ENCODE measurements at places on chromosomes 2 and 18. TPM values are rescaled to one million over a fixed set of nuclear protein-coding genes. Genes with fewer than 3 reads are reported as not detected.

C2orf66 gene
- 0.34 TPM for total RNA-seq

CTAGE1 gene
- not detected for total RNA-seq

GATA6 gene
- 0.42 TPM for total RNA-seq

DSC2 gene
- 31.4 TPM for total RNA-seq

R3HDM1 gene
- total RNA-seq, result 57.7 TPM

MYCN gene
- total RNA-seq, result 43.8 TPM

EHBP1 gene
- 63.4 TPM for total RNA-seq

CD8B2 gene
- not detected for total RNA-seq

ZNF804A gene
- total RNA-seq, result 23.1 TPM

RUFY4 gene
- total RNA-seq, result not detected

IL1RN gene
- not detected for total RNA-seq

- no peak for DNase-seq
Measured at GRCh38 chr2:66447677-66448076, 12.8 kb downstream of the MEIS1 start.

DNA sequence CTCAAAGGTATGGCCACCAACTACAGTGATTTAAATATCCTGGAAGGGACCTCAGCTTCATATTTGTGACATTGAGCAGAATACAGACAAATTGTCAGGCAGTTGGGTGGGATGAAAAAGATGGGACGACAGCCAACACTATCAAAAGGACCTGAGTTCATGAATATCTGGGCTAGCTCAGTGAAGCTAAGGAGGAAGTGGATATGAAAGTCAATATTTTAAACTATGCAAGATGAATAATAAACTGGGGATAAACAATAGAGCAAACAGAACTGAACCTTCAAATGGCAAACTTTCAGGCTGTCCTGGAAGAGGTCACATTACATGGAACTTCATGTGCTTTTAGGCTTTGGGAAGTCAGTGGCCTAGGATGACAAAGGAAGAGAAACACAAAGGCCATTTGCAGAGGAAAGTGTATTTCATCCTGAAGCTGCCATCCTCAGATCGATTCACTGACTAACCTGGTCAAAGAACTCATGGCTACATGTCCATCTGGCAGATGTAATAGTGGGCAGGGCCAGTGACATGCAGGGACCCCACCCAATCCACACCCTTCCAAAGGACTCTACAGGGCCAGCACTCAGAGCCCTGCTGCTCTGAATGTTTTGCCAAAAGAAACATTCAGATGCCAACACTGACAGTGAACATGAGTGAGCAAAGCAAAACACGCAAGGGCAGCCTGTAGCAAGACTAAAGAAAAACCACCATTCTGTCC, 175.7 kb downstream of the ETAA1 start:
- DNase-seq, result no peak

DNA sequence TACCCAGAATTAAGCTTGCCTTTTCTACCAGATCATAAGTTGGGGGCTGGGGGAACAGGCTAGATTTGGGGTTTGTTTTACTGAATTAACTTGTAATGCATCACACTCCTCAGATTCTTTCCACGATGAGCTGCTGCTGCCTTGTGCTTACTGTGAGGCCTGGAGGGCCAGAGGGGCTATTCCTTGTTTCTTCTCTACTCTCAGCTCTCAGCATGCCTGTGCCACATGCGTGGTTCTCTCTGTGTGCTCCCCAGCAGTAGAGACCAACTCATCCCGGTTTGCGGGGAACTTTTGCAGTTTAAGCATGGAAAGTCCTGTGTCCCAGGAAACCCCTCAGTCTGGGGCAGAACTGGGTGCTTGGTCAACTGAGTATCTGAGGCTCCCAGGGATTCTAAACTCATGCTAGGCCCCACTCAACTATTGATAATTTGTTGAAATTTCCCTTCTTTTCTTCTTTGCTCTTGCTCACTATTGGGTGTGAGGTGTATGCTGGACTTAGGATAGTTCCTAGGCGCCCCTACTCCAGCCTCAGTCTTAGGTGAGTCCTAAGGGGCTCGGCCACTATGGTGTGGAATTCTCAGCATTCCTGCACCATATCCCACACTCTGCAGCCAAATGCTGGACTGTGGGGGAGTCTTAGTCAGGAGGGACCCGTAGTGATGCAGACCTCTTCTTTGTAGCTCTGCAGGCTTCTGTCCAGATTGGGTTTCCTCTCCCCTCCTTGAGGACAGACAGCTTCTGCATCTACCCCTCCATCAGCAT, 63.1 kb downstream of the SRD5A2 start:
- no peak for DNase-seq

GRCh38 chr2:177636672-177637071, 244.1 kb downstream of the AGPS start:
- no peak for DNase-seq

DNA sequence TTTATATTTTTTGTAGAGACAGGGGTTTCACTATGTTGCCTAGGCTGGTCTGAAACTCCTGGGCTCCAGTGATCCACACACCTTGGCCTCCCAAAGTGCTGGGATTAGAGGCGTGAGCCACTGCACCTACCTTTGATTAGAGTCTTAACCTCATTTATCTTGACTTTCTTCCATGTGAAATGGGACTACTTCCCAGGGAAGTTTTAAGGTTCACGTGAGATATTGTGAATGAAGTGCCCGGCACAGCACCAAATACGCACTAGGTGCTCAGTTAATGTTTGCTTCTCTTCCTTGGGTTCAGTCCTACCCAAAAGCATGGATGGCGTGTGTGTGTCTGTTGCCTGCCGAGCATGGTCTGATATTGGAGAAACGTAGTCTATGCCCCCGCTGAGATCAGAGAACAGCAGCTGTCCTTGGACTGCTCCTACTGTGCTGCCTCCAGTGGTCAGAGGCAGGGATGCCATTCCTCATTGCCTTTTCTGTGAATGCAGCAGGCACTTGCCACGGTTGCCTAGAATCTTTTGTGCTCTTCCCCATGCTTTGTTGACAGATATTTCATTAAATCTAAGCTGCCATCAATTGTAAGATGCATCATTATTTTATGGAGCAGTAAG, 12.3 kb upstream of the TFCP2L1 start:
- peak; percentile 60 for DNase-seq

- DNase-seq, result no peak
Measured at GRCh38 chr2:2044269-2045057, 286.6 kb downstream of the MYT1L start.

- DNase-seq, result no peak
Measured at GRCh38 chr2:236629961-236630872, 60.6 kb downstream of the ACKR3 start.

DNA sequence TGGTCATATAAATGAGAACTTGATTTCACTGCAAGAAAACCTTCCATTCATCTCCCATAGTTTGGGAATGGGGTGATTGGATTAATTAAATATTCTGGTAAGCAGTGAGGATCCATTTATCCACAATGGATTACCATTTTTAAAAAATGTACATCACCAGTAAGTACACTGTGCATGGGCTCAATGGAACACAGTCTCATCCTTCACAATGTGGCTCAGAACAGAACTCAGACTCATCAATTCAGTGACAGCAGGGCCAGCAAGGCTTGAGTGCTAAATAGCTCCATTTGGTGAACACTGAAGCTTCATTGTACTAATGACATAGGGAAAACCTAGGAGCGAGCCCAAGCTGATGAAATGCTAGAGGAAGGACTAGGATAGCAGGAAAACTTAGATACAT, 223.8 kb downstream of the CMPK2 start:
- DNase-seq, result peak; percentile 18

- DNase-seq, result no peak
Measured at GRCh38 chr2:74584088-74584645, 29.6 kb downstream of the DOK1 start.

DNA sequence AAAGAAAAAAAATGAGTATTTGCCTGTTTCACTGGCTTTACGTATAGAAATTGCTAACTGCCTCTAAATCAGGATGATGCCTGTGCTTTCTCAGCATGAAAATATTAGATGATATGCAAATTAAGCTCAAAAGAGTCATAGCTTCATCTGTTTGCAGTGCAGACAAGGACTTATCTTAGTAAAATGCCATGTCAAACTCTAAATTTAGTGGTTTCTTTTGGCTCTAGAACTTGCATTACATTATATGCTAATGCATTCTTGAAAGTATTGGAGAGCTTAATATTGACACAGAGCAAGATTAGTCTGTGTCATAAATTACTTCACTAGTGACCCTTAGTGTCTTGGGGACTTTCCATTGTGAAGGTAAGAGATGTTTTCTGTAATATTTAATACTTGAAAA, 1109.1 kb upstream of the NRXN1 start:
- DNase-seq, result no peak

- no peak for DNase-seq
Measured at GRCh38 chr2:198134293-198134955, 330.0 kb downstream of the PLCL1 start.

- DNase-seq, result no peak
Measured at GRCh38 chr2:45120546-45120945, 111.3 kb upstream of the SIX2 start.

DNA sequence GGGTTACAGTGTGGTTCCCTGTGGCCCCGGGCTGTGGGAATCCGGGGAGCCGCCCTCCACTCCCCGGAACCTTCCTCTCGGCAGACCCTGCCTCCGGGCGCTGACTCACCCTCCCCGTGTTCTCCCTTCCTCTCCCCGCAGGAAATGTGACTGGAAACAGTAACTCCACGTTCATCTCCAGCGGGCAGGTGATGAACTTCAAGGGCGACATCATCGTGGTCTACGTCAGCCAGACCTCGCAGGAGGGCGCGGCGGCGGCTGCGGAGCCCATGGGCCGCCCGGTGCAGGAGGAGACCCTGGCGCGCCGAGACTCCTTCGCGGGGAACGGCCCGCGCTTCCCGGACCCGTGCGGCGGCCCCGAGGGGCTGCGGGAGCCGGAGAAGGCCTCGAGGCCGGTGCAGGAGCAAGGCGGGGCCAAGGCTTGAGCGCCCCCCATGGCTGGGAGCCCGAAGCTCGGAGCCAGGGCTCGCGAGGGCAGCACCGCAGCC, 59.5 kb downstream of the TNFRSF11A start:
- no peak for DNase-seq

GRCh38 chr2:238989484-238989883, 141.6 kb downstream of the TWIST2 start:
- no peak for DNase-seq

GRCh38 chr2:234355021-234355720, 141.7 kb downstream of the ARL4C start:
- peak; percentile 36 for DNase-seq

DNA sequence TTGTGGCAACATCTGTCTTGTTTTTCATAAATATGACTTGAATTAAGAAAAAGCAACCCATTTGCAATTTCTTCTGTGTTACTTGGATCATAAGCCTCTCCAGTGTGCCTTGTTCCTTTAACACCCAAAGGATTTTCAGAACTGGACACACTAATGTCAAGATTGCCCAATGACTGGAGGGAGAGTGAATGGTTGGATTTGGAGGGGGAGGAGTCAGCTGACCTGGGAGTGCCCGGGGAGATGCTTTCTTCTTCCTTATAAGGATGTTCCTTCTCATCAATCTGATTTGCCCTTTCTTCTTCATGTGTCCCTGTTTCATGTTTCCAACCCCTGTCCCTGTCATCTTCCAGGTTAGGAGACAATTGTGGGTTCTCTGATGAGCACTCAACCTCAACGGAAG, 48.8 kb downstream of the ALPK2 start:
- no peak for DNase-seq

DNA sequence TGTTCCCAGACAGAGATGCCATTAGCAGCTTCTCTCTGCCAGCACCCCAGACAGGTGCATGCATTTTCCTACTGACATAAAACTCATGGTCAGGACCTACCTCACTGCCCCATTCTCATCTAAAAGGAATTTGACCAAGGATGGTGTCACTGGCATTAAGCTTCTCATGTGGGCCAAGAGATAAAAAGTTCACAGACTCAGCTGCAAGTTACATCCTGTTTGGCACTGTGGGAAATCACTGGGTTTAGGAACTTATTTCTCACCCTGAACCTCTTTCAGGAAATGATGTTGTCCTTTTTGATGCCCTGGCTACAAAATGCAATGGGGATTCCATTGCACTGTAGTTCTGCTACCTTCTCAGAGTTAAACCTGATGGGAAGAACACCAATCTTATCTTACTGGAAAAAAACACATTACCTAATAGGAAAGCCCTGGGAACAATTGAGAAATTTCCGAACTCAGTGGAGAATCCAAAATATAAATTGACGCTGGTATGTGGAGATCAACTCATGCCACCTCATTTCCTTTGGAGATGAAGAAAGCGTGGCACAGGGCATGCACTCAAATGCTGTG, 252.1 kb upstream of the COPS8 start:
- DNase-seq, result no peak

DNA sequence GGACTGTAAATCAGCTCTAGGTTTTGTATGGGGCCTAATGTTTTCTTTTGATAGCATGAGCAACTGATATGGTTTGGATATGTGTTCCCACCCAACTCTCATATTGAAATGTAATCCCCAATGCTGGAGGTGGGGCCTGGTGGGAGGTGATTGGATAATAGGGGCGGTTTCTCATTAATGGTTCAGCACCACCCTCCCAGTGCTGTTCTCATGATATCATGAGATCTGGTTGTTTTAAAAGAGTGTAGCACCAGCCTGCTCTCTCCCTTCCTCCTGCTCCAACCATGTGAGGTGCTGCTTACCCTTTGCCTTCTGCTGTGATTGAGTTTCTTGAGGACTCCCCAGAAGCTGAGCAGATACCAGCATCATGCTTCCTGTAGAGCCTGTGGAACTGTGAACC, 140.2 kb upstream of the SKOR2 start:
- no peak for DNase-seq

GRCh38 chr2:144449028-144449406, 70.9 kb downstream of the ZEB2 start:
- DNase-seq, result no peak

- DNase-seq, result peak; percentile 90
Measured at GRCh38 chr18:3771121-3771971, 321.4 kb downstream of the TGIF1 start.

DNA sequence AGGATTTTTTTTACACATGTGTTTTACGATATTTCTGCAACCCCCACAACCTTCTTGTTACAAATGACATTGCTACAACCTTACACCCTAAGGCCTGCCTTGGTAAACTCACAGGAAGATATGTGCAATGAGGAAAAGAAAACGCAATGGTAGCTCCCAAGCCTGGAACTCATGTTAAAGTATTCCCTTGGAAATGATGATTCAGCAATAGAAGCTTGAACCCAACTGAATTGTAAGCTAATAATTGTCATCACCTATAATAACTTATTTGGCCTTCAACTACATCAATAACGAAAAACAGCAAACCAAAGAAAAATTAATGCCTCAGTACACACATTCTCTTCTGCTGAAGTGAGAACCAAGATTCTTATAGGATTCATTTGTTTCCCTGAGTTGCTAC, 491.0 kb downstream of the LRP1B start:
- DNase-seq, result no peak
